IMR-90 (cell line): ENCODE measurements at places on chromosomes 5 and 9. TPM values are rescaled to one million over a fixed set of nuclear protein-coding genes. Genes with fewer than 3 reads are reported as not detected.

GRCh38 chr5:39283231-39283818, 64.0 kb upstream of the FYB1 start:
- DNase-seq = peak; percentile 76

GRCh38 chr5:38776149-38776896, 69.5 kb upstream of the OSMR start:
- DNase-seq = no peak

GRCh38 chr9:277601-278295, 63.1 kb downstream of the DOCK8 start:
- no peak for DNase-seq

DNA sequence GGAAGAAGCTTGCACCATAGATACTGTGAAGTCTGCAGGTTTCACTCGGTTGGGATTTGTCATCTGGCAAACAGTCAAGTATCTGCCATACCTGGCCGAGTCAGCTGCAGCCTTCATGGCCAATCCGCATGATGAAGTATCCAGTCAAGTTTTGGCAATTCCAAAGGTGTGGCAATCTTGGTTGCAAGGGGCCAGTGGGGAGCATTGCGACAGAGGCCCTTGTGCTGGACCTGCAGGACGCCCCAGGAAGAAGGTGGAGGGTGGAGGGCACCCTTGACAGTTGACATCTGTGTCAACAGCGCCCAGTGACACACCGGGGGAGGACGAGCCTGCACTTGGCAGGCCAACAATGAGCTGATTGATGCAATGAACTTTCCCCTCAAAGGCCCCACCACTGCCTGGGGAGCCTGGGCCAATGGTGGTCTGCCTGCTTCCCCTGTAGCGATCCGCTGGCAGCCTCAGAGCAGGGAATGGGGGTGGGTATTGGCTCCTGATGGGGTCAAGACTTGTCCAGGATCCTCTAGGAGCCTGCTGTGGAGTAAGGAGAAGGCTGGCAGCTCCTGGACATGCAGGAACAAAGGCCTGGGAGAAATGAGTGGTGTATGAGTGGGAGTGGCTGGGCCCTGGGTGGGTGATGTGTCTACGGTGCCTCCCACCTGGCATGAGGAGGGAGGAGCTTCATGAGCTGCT, 122.8 kb upstream of the PITX1 start:
- DNase-seq = no peak

DNA sequence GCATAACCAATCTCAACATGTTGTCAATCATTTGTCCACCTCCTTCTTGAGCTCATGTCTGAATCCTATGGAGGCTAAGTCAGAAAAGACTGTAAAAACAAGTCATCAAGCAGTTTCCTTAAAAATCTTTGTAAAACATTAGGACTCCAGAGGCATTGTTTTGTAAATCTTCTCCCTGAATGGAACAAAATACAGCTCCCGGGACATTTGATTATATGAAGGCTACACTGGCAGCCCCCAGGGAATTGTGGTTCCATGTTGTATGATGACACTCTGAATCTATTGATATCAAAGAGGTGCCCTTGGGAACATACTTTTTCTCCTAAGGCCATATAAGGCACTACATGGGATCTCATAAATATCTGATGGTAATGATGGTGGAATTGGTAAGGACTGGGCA, 83.2 kb upstream of the NUDT12 start:
- no peak for DNase-seq

Gene IFNA13
- total RNA-seq = not detected in 2 replicates

Gene PKD2L2
- total RNA-seq = not detected in 2 replicates

Gene KCNT1
- not detected in 2 replicates for total RNA-seq

Gene MROH2B
- not detected in 2 replicates for total RNA-seq

Gene STX17
- total RNA-seq = 11.7 and 17.2 TPM in 2 replicates
